ENCODE measurements at places on chromosomes 7 and 10.

- DNase-seq = no peak
Observed at GRCh38 chr7:133950855-133951254, 176.3 kb upstream of the LRGUK start.

- no peak for DNase-seq
Observed at GRCh38 chr7:98163269-98163668, 48.0 kb upstream of the BHLHA15 start.

DNA sequence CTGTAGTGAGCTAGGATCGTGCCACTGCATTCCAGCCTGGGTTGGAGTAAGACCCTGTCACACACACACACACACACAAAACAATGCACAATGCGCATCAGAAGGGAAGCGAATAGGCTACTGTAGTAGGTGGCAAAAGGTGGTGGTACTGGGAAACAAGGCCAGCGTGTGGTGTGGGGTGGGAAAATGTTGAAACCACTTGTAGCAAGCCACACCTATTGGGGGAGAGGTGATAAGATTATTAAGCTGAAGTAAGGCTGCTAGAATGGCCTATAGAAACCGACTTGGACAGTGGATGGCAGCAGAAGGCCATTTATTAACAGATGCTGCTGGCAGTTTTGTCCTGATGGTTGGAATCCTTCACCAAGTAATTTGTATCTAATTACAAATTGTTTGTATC is 7.2 kb upstream of the CHCHD1 start:
- DNase-seq = no peak

DNA sequence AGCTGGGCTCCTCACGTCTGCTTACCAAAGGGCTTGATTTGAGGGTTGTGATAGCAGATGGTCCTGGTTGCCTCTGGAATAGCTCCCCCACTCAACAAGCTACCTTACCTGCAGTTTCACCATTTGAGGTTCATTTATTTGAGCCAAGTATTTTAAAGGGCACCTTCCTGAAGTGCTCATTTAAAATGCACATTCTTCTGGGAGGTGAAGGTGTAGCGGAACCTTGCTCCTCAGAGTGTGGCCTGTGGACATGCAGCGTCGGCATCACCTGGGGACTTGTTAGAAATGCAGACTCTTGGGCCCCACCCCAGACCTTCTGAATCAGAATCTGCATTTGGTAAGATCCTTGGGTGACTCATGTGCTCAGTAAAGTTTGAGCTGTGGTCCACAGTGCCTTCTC is 2.3 kb downstream of the CDH23 start:
- DNase-seq = no peak

- DNase-seq = no peak
Observed at GRCh38 chr10:95474228-95475002, 86.8 kb downstream of the SORBS1 start.

GRCh38 chr10:12482587-12482986 is 133.2 kb downstream of the CAMK1D start:
- DNase-seq = no peak

GRCh38 chr7:74312418-74313028 is 23.3 kb downstream of the CLIP2 start:
- DNase-seq = no peak

DNA sequence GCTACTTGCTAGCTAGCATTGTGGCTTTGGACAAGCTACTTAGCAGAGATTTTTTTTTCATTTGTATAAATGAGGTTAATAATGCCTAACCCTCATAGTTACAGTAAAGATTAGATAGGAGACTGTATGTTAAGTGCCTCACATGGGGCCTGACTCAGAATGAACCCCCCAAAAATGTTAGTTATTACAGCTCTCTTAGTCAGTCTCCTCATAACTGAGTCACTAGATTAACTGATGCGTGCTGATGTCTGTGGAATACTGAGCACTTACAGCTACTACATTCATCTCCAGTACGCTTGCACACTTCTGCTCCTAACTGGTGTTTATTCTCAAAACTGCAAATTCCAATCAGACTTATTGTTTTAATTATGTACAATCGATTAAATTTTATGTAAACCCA is 315.3 kb downstream of the SNX13 start:
- no peak for DNase-seq

DNA sequence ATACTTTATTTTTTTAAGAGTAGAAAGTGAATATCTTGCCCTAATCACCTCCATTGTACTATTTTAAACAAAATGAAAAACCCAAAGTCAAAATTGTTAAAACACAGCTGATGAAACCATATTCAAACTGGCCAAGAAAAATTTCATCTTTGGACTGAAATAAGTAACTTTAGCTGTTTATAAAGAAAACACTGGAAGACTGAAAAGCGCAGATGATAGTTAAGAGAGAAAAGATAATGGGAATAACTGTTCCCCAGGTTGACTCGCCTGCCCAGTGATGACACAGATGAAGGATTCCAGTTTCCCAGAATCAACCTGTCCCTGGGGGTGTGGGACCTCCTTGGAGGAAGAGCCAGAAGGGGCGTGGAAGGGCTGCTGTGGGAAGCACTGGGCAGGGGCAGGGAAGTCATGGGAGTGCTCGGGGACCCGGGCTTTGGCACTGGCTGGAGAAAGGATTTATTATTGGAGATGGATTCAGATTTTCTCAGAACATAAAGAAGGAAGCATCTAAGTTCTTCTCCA is 43.1 kb downstream of the DENND2A start:
- no peak for DNase-seq
